ENCODE measurements at places on chromosomes 7 and 10.

DNA sequence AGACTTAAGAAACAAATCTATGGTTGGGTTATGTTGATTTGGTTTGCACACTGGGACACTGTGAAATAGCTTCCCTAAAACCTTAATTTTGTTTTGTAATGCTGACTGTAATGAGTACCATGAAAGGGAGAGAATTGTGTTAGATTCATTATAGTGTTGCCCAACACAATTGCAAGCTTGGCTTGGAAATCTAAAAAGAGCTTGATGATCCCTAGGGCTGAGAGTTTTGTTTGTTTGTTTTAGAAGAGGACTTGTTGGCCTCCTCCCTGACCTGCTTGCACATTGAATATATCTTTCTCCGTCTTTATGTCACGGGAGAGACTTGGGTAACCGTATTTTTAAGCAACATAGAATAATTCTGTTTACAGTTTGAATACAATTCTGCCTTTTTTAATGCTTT, 410.1 kb downstream of the ARL4A start:
- no peak for DNase-seq

DNA sequence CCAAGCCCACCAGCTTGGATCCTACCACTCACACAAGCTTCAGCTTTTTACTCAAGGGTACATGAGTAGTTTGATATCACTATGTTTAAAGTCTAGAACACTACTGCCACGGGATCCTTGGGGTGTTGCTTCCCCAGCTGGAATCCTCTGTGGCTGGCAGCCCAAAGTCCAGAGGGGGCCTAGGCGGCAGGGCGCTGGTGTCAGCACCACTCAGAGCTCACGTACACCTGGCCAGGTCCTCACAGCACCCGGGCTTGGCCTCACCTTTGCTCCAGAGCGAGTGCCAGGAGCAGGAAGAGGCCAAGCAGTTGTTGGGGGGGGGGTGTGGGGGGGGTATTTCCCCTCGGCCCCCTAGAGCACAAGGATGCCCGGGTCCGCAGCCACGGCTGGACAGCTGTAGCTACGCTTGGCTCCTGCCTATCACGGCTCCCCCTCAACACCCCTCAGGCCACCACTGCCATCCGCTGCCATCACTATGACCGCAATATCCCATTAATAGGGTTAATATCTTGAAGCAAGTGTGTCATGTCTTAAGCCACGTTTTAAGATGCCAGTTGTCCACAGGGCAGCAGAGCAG, 17.0 kb downstream of the ZDHHC6 start:
- no peak for DNase-seq

DNA sequence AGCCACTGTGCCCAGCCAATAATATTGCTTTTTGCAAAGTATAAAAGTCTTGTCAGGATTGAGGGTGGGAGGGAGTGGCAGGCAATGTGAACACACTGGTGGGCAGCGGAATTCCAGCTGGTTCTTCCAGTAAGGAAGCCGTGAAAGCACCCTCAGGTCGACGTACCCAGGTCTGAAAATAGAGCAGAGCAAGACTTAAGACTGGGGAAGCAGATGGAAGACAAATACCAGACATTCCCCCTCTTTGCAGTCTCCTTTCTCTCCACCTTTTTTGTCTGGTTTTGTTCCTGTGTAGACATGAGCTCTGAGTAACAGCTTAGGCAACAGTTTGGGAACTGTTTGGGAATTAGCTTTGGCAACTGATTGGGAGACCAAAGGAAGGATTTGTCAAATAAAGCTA, 17.6 kb upstream of the CSTF2T start:
- DNase-seq, result no peak

GRCh38 chr10:974038-974784, 14.0 kb upstream of the GTPBP4 start:
- no peak for DNase-seq

DNA sequence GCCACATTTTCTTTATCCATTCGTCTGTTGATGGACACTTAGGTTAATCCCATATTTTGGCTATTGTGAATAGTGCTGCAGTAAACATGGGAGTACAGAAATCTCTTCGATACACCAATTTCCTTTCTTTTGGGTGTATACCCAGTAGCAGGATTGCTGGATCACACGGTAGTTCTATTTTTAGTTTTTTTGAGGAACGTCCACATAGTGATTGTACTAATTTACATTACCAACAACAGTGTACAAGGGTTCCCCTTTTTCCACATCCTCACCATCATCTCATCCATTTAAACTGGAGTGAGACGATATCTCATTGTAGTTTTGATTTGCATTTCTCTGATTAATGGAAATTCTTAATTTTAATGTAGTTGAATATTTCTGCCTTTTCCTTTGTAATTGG, 19.3 kb downstream of the VKORC1L1 start:
- no peak for DNase-seq

DNA sequence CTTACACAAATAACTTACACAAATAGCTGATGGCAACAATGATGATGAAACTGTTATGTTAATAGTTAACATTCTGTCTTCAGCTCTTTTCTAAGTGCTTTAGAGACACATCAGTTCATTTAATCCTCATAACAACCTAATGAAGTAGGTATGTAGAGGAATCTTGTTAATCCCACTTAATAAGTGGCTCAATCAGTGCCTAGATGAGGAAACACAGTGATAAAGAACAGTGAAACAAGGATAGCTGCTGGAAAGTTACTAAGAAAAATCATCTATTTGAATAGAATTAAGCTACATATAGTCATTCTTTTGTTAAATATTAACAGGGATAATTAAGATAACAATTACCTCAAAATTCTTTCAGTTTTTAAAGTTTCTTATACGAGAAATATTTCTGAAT, 487.6 kb downstream of the ARL4A start:
- no peak for DNase-seq

GRCh38 chr7:98826387-98826786, 43.4 kb downstream of the TMEM130 start:
- no peak for DNase-seq

GRCh38 chr10:132564249-132564605, 26.6 kb downstream of the INPP5A start:
- DNase-seq, result no peak

- no peak for DNase-seq
Observed at GRCh38 chr7:87447116-87447635, 28.3 kb downstream of the ABCB4 start.

All from stimulated activated CD4-positive, alpha-beta T cell treated with anti-CD3 and anti-CD28 coated beads, Interleukin-2, amount 100 ng/mL, for 24 hours (primary cell).